ENCODE measurements at places on chromosomes 2 and 18. TPM values are rescaled to one million over a fixed set of nuclear protein-coding genes. Genes with fewer than 3 reads are reported as not detected.

GRCh38 chr2:75709297-75709696, 1.4 kb downstream of the GCFC2 start:
- DNase-seq, result peak; percentile 7

DNA sequence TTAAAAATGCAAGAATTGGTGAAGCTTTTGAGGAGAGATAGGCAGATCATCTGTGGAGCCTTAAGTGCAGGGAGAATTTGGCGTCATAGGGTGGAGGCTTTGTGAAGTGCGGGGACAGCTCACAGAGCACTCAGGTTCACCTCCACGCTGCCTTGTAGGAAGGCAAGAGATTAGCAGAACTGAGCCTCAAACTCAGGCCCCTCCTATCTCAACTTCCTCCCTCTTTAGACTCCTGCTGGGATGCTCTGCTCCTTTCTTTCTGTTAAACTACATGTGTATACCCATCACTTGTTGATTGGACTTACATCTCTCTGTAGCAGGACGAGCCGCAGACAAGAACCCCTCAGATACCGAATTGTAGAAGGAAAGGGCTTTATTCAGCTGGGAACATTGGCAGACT, 422.2 kb downstream of the SETBP1 start:
- DNase-seq, result no peak

GRCh38 chr2:191228861-191229260, 16.3 kb upstream of the MYO1B start:
- no peak for DNase-seq

DNA sequence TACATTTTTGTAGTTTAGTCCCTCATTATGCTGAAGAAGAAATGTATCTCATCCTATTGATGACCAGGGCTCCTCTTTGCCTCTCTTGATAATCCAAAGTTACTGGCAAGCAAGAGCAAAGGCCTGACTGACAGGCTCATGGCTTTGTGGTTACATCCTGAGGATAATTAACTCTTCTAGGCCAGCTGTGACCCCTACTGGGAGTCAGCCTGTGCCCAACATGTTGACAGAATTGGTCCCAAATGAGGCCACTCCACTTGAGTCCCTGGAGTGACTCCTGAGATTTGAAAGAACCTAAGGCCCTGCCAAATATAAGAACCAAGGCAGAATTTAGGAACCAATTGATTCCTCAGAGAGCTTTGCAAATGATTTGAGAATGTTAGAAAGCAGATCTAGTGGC, 973.8 kb upstream of the CELF4 start:
- no peak for DNase-seq

DNA sequence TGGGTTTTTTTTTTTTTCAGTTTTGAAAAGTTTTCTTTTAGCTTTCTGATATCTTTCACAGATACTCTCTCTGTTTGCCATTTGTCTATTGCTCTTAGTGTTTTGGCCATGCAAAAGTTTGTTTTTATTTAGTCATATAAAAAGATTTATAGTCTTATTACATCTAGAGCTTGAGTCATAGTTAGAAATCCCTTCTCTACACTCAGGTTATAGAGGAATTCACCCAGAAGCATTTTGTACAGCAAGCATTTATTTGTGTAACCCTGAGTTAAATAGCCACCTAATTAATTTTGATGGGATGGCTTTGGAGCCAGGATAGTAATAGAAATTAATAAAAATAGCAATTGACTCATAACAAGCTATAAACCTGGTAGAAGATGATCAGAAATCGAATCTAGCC, 35.6 kb downstream of the ACTR2 start:
- no peak for DNase-seq

- DNase-seq, result no peak
These were observed 176.6 kb upstream of the TACR1 start for GRCh38 chr2:75375646-75376582.

GRCh38 chr2:240457223-240458043, 22.0 kb downstream of the GPC1 start:
- no peak for DNase-seq

GRCh38 chr2:24626131-24626530, 135.1 kb downstream of the NCOA1 start:
- DNase-seq, result no peak

GRCh38 chr18:65749841-65750240, 971 bp upstream of the CDH7 start:
- DNase-seq, result no peak

GRCh38 chr2:69525261-69525660, 88.0 kb upstream of the NFU1 start:
- no peak for DNase-seq

NOL4 gene
- not detected for total RNA-seq

ABCG8 gene
- total RNA-seq, result not detected

AKAIN1 gene
- total RNA-seq, result not detected
